Activated effector memory CD4-positive, alpha-beta T cell treated with Interleukin-2 at 50 U/mL for 16 hours (primary cell): ENCODE measurements at places on chromosomes 1 and 21.

GRCh38 chr1:86324130-86324822 is 71.8 kb downstream of the ODF2L start:
- no peak for DNase-seq

DNA sequence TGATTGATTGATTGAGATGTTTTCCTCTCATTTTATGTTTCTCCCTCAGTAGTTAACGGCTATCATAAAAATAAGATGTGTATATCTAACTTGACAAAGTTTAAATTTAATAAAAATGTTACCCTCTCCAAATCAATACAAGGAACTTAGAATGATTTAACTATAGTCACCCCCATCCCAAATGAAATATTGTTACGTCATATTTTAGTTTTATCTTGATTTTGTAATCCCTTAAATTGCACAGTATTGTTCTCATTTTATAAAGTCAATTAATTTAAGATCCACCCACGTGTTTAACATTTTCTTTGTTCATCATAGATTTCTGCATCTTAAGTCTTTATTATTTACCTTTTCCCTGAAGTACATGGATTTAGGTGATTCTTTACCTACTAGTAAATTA is 37.2 kb downstream of the COLGALT2 start:
- DNase-seq: no peak

DNA sequence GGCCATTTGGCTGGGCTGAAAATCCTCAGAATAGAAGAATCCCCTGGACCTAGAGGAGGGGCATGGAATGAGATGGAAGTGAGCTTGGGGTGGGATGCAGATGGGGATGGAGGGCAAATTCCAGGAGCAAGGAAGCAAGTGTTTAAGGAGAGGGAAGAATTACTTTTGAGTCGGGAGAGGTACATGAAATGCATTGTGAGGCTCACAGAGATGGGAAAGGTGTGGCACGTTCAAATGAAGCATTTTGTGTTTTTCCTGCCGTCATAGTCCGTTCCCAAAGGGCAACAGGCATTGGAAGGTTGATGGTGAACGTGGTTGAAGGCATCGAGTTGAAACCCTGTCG is 30.5 kb downstream of the ATP5PO start:
- no peak for DNase-seq

GRCh38 chr1:160394673-160395072 is 5.7 kb upstream of the VANGL2 start:
- DNase-seq: no peak

DNA sequence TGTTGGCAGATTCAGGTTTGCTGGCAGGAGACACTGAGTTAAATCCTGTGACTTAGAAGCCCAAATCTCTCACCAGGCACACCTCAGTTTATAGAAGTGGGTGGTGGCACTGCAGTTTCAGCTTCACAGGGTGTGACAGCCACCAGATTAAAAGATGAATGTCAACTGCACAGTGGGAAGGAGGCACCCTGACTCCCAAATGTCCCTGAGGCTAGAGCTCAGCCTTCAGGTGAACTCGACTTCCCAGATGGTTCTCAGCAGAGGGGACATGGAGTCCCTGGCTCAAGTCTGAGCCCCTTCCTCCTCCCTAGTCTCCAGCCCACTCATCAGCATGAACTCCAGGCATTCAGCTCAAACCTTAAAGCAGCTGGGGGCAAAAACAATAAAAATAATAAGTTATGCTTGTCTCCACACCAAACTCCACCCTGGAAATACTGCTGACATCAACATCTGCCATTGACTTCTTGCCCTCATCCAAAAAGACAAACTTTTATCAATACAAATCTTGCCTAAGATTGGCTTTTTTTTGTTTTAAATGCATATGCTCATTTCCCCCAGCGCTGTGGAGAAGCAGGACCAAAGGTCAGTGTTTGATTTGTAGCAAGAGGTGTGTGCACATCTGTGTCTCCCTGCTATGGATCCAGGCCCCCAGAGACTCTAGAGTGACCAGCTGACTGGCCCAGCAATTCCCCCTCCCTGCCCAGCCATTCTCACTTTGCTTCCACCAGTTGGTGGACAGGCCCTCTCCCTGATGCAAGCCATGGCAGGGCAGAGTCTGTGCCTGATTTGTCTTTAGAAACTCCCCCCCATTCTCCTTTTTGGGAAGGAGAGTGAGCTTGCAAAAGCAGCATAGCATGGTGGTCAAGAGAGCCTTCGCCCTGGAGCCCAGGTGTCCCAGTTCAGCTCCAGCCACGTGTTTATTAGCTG is 18.5 kb upstream of the S100A7 start:
- DNase-seq: no peak

DNA sequence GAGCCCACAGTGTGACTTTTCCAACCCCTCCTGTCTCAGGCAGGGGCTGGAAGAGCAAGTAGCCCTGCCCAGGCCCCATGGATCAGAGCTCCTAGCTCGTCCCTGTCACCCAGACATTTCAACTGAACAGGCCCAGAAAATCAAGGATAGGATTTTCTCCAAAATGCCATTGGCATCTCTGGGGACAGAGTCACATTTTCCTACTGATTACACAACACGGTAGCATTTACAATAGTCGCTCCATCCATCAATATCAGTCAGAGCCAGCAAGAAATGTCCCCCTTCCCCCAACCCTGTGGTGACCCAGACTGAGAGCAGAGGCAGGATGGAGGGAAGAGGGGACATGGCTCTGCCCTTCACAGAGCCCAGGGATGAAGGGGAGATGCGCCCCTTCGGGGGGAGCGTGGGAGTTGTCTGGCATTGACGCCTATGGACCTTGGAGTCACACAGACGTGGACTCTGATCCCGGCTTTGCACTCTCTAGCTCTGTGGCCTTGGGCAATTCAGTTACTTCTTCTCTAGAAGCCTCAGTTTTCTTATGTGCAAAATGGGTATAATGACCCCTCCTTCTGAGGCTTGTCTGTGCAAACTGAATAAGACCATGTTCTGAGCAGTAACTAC is 275.6 kb downstream of the FOXD2 start:
- no peak for DNase-seq

- no peak for DNase-seq
Measured at GRCh38 chr1:229218612-229219025, 52.3 kb upstream of the RAB4A start.

DNA sequence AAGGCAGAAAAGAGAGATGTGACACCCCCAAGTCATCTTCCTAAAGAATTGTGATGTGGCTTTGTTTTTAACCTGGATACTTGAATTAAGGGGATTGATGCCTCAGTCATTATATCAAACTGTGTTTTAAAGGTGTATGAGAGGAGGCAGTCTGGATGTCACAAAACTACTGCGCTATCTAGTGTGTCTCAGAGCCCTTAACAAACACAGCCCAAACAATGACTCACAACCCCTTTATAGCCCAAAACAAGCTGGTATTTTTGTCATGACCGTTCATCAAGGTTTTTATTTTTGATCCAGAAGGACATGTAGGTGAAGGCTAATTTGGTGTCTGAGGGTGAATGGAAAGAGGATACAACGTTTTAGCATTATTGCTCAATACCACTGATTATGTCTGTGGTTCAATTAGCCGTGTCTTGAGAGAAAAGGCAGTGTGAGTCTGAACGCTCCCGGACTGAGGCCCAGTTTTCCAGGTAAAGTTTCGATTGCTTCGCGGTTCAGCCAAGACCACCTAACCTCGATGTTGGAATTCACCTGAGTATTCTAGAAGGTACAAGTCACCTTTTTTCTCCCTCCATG is 71.6 kb downstream of the SGIP1 start:
- DNase-seq: no peak

DNA sequence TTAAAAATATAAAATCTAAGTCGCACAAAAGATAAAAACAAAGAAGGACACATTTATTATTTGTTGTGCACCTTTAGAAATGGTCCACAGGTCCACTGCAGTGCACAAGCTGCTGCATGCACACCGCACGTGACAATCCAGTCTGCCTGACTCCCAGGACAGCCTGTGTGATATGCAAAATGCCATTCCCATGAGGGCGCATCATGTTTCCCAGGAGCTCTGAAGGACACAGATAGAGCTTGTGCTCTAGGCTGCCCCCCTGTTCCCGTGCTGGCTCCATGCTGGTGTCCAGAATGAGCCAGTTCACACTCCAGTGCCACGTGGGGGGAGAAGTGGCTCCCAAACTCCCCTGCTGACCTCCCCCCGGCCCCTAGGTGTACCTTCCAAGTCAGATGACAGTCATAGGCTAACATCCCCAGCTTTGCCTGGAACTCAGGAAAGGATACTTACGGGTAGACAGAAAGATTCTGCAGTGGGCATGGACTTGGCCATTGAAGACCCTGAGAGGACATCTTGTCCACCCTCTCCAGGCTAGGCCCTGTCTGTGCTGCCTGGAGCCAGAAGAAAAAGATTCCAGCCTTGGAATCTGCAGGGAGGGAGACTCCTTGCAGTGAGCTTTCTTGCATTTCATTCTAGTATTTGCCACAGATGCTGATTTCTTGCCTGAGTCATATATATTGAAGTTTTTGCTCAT is 26.3 kb downstream of the RAB7B start:
- no peak for DNase-seq

GRCh38 chr1:6246497-6247467 is 2.8 kb downstream of the HES3 start:
- peak; percentile 59 for DNase-seq
